ENCODE measurements at places on chromosomes 5 and 9. TPM values are rescaled to one million over a fixed set of nuclear protein-coding genes. Genes with fewer than 3 reads are reported as not detected.

PCDHA6 gene
- total RNA-seq, result 1.1 TPM

- no peaks in the 10 kb centered on the region for H3K27me3 ChIP-seq
- H3K27ac ChIP-seq, result no peak overlapping the region
- no peaks in the 10 kb centered on the region for H3K36me3 ChIP-seq
- H3K4me1 ChIP-seq, result no peaks in the 10 kb centered on the region
- no peak overlapping the region for H3K4me3 ChIP-seq
Observed at GRCh38 chr5:63101870-63102269, 523.3 kb downstream of the LRRC70 start.

- no peaks in the 10 kb centered on the region for H3K36me3 ChIP-seq
- DNase-seq, result peak; percentile 44
- peaks cover 9% of the 10 kb centered on the region for H3K4me1 ChIP-seq
Observed at GRCh38 chr9:122031776-122032175, 61.3 kb downstream of the TTLL11 start.

DNA sequence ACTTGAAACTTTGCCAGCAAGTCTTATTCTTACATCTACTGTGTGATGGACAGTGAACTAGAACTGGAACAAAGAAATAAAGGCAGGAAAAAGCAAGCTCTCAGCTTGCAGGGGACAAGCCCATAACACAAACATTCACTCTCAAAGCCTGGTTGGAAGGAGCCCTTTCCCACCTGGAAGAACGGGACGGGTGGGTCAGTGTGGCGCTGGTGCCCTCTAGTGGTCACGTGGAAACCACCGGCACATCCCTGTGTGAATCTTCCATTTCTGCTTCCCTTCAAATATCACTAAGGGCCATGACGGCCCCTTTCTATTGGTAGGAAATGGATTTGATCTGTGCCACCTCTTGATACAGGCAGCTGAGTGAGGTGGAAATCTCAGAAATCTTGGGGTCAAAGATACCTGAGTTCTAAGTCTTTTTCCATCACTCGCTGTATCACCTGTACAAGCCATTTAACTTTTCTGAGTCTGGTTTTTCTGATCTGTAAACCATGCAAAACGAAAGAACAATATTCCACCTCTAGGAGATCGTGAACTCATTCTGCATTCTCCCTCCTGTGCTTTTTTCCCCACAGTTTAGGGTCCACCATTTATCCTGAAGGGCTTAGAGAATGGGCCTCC lies 211.6 kb downstream of the MSX2 start:
- DNase-seq, result peak; percentile 70
- no peaks in the 10 kb centered on the region for H3K36me3 ChIP-seq
- H3K4me1 ChIP-seq, result no peaks in the 10 kb centered on the region
- no peak overlapping the region for H3K27ac ChIP-seq
- H3K4me3 ChIP-seq, result no peak overlapping the region
- no peaks in the 10 kb centered on the region for H3K27me3 ChIP-seq

DNA sequence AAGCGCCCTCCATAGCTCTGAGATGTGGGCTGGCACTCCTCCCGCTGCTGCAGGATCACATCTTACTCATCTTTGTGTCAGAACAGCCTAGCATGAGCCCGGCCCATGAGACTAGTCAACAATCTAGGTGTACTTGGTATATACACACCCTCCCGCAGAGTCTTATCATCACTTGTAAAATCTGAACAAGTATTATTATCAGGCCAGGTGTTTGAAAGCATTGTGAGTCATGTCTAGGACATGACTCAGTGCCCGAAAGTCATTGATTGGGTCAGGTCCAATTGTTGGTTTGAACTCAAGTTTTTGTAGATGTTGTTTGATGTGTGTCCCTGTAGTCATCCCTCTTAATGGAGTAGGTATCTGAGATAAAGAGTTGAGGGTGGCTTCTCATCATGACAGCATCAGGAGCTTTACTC lies 108.7 kb downstream of the CFAP90 start:
- no peaks in the 10 kb centered on the region for H3K4me1 ChIP-seq
- no peak overlapping the region for H3K4me3 ChIP-seq
- no peak for DNase-seq
- no peak overlapping the region for H3K27ac ChIP-seq
- H3K36me3 ChIP-seq, result no peaks in the 10 kb centered on the region
- H3K27me3 ChIP-seq, result no peaks in the 10 kb centered on the region

DNA sequence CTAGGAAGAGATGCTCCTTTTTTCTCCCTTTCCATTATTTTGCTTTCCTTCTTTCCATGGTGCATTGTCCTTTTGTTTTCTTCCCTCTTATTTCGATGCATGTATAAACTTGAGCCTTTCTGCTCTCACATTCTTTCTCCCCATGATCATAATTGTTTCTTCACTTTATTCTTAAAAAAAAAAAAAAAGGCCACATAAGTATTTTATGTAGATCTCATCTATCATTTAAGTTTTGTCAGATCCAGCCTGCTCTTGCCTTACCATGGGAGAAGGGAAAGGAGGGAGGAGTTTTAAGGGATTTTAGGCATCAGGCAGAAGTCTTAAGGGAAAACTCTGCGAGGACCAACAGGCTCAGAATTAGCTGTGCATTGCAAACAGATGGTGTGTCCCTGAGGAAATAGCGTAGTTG lies 11.1 kb downstream of the TGFBR1 start:
- no peak overlapping the region for H3K4me3 ChIP-seq
- peaks cover 9% of the 10 kb centered on the region for H3K4me1 ChIP-seq
- no peak for DNase-seq
- H3K36me3 ChIP-seq, result no peaks in the 10 kb centered on the region

PCDHB10 gene
- 2.2 TPM for total RNA-seq

DNA sequence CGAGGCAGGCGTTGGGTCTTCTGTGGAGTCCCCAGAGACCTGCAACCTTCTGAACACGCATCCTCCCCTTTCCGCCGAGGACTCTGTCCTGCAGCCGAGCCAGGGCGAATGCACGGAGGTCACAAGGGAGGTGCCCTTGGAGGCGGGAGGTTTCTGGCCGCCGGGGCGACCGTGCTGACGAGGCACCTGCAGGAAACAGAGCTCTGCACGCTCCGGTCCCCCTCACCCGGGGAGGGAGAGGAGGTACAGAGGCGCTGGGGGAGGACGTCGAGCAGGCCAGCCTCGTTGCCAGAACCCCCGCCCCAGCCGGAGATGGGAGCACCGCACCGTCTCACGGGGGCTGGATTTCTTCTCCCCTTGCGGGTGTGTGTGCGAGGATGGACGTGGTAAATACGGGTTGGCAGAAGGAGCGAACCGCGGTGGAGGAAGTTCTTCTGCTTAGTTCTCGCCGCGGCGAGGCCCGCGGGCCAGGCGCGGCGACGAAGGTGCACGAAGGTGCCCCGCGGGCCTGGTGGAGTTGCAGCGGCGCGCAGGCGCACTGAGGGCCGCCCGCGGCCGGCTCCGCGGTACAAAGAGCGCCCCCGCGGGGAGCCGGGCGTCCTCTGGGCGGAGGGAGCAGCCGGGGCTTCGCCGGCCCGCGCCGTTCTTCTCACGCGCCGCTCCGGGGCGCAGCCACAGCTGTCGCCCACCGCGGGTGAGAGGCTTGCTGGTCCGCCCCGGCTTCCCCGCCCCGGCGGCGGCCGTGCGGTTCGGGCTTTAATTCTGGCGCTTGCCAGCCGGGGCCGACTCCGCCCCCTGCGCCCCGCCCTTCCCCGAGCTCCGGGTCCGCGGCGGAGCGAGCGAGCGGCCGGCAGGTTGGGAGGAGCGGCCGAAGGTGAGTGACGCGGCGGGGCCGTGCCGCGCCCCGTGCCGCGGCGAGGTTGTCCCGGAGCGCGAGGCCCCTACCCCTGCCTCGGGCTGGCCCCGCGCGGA lies 289.5 kb downstream of the DOCK8 start:
- no peak within 1 kb of the TSS for H3K27ac ChIP-seq
- no peaks in the 10 kb centered on the region for H3K36me3 ChIP-seq
- peak; percentile 97 for DNase-seq
- H3K4me3 ChIP-seq, result peak within 1 kb of the TSS; percentile 62
- peaks cover 3% of the 10 kb centered on the region for H3K4me1 ChIP-seq

DNA sequence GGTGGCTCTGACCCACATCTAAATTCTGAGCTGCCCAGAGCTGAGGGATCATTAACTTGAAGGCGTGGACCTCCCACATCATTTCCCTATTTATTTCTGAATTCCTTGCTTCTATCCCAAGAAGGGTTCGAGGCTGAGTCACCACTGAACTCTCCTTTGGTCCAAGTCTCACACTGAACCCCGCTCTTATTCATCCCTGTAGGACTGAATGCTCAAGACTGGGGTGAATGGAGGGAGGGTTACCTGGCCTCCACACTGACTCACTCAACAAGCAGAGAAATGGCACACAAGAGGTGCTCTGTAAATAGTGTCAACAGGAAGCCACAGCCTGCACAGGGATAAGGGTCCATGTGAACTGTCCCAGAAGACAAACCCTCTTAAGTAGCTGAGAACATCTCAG lies 79.1 kb upstream of the FSTL4 start:
- no peak for DNase-seq
- H3K27me3 ChIP-seq, result peaks cover 2% of the 10 kb centered on the region
- no peaks in the 10 kb centered on the region for H3K36me3 ChIP-seq
- no peak overlapping the region for H3K27ac ChIP-seq
- H3K4me3 ChIP-seq, result no peak overlapping the region

- peak overlapping the region; percentile 85 for H3K27ac ChIP-seq
- H3K36me3 ChIP-seq, result peaks cover 21% of the 10 kb centered on the region
- H3K27me3 ChIP-seq, result no peaks in the 10 kb centered on the region
- peak; percentile 68 for DNase-seq
- H3K4me1 ChIP-seq, result peaks cover 57% of the 10 kb centered on the region
- H3K4me3 ChIP-seq, result peak overlapping the region; percentile 96
Observed at GRCh38 chr9:127568618-127568970, 43.5 kb upstream of the STXBP1 start.

- H3K27me3 ChIP-seq, result no peaks in the 10 kb centered on the region
- no peak overlapping the region for H3K27ac ChIP-seq
- no peak overlapping the region for H3K4me3 ChIP-seq
- no peaks in the 10 kb centered on the region for H3K36me3 ChIP-seq
- no peak for DNase-seq
Observed at GRCh38 chr5:54534191-54535004, 16.8 kb downstream of the SNX18 start.

DNA sequence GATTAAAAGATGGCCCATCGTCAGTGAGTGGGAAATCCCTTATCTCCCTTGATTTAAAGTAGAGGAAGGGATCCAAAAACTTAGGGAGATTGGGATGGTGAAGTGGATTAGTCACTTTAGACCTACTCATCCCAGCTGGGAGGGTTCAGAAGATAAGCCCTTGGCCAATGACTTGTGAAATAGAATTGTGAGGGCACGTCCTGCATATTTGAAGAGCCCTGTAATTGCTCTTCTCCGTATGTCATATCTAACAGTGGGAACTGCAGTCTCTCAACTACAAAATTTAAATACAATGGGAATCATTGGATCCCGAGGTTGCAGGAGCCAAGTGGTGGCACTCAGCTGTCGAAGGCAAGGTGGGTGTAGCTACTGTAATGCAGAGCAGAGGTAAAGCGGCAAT lies 65.4 kb upstream of the C9orf72 start:
- no peaks in the 10 kb centered on the region for H3K27me3 ChIP-seq
- no peak overlapping the region for H3K27ac ChIP-seq
- no peak overlapping the region for H3K4me3 ChIP-seq
- H3K36me3 ChIP-seq, result no peaks in the 10 kb centered on the region

DNA sequence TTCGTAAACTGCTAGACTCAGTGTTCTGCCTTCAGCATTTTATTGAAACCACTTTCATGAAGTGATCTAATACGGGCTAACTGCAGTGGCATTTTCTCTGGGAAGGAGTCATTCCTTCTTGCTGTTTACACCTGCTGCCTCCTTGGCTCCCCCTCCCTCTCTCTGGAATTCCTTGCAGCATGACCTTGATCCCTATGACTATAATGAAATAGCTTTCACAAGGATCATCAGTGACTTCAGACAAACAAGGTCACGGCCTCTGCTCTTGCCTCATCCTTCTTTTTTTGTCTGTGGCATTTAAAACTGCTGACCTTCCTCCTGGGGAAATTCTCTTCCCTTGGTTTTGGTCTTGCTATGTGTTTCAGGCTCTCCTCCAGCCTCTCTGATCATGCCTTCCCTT lies 90.2 kb downstream of the ZNF462 start:
- peak; percentile 43 for DNase-seq
- H3K4me3 ChIP-seq, result no peak overlapping the region
- H3K27ac ChIP-seq, result peak overlapping the region; percentile 10
- no peaks in the 10 kb centered on the region for H3K27me3 ChIP-seq
- peaks cover 19% of the 10 kb centered on the region for H3K4me1 ChIP-seq
- no peaks in the 10 kb centered on the region for H3K36me3 ChIP-seq

DNA sequence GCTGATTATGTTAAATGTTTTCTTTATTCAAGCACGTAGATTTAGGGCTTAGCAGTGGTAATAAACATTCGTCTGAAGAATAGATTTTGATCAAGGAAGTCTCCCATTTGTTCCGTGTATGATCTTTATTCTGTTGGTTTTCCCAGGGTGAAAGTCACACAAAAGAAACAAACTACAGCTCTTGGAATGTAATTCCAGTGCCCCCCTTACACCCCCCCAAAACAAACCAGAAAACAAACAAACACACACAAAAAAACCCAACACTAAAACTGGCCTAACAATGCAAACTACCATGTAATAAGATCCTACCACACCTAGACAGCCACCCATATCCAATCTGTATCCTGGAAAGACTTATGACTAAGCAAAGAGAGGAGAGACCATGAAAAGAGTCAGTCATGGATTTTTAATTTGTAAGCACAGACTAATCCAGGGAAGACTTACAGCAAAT lies 196.2 kb upstream of the ELL2 start:
- peak; percentile 77 for DNase-seq
- H3K4me1 ChIP-seq, result no peaks in the 10 kb centered on the region
- H3K4me3 ChIP-seq, result no peak overlapping the region
- no peaks in the 10 kb centered on the region for H3K36me3 ChIP-seq

FCN2 gene
- total RNA-seq, result not detected

CORO2A gene
- 0.72 TPM for total RNA-seq

RAB3C gene
- total RNA-seq, result not detected

PHYHD1 gene
- 7.6 TPM for total RNA-seq

- H3K27ac ChIP-seq, result no peak overlapping the region
- DNase-seq, result no peak
- no peaks in the 10 kb centered on the region for H3K36me3 ChIP-seq
- no peak overlapping the region for H3K4me3 ChIP-seq
- H3K27me3 ChIP-seq, result no peaks in the 10 kb centered on the region
Observed at GRCh38 chr9:136603901-136604814, 58.3 kb upstream of the NOTCH1 start.

PCDHGA6 gene
- 5.1 TPM for total RNA-seq

ZNF483 gene
- total RNA-seq, result 5.9 TPM

- H3K4me3 ChIP-seq, result no peak overlapping the region
- H3K27me3 ChIP-seq, result no peaks in the 10 kb centered on the region
- no peak overlapping the region for H3K27ac ChIP-seq
Observed at GRCh38 chr9:114056527-114056926, 21.6 kb downstream of the AMBP start.

SYK gene
- total RNA-seq, result not detected

DNA sequence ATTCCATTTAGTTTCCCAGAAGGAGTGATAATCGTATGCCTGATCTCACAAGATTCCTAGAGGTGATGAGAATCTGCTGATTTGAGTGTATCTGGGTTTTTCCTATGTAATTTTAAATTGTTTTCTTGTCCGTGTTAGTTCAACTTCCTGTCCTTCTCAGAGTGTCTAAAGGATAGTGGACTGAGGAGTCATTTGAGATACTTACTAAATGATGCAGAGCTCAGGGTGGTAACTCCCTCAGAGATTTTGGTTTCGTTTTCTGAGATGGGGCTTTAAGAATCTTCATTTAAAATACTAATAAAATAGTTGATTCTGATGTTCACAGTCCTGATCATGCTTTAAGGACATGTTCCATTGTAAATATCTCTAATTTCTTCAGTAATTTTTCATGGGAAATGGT lies 30.3 kb downstream of the MELK start:
- peaks cover 20% of the 10 kb centered on the region for H3K36me3 ChIP-seq
- DNase-seq, result no peak
- peaks cover 17% of the 10 kb centered on the region for H3K4me1 ChIP-seq
- H3K27ac ChIP-seq, result peak overlapping the region; percentile 89
- peak overlapping the region; percentile 53 for H3K4me3 ChIP-seq

- H3K27me3 ChIP-seq, result no peaks in the 10 kb centered on the region
- H3K4me3 ChIP-seq, result no peak overlapping the region
- H3K4me1 ChIP-seq, result no peaks in the 10 kb centered on the region
- no peak overlapping the region for H3K27ac ChIP-seq
Observed at GRCh38 chr5:19140276-19140675, 847.7 kb downstream of the CDH18 start.

FOXD4L6 gene
- total RNA-seq, result under 0.01 TPM

All from osteoblast (primary cell).